K562 (cell line): ENCODE measurements at places on chromosomes 7 and 10.

GRCh38 chr10:4538016-4538415, 288.0 kb upstream of the AKR1E2 start:
- H3K4me3 ChIP-seq, result no peak overlapping the region
- H3K4me1 ChIP-seq, result no peaks in the 10 kb centered on the region
- no peak for DNase-seq
- peaks cover 6% of the 10 kb centered on the region for H3K27me3 ChIP-seq
- H3K27ac ChIP-seq, result no peak overlapping the region

- peaks cover 41% of the 10 kb centered on the region for H3K27me3 ChIP-seq
- no peak overlapping the region for H3K4me3 ChIP-seq
These were observed 29.1 kb downstream of the FOXL3 start for GRCh38 chr7:318878-319661.

DNA sequence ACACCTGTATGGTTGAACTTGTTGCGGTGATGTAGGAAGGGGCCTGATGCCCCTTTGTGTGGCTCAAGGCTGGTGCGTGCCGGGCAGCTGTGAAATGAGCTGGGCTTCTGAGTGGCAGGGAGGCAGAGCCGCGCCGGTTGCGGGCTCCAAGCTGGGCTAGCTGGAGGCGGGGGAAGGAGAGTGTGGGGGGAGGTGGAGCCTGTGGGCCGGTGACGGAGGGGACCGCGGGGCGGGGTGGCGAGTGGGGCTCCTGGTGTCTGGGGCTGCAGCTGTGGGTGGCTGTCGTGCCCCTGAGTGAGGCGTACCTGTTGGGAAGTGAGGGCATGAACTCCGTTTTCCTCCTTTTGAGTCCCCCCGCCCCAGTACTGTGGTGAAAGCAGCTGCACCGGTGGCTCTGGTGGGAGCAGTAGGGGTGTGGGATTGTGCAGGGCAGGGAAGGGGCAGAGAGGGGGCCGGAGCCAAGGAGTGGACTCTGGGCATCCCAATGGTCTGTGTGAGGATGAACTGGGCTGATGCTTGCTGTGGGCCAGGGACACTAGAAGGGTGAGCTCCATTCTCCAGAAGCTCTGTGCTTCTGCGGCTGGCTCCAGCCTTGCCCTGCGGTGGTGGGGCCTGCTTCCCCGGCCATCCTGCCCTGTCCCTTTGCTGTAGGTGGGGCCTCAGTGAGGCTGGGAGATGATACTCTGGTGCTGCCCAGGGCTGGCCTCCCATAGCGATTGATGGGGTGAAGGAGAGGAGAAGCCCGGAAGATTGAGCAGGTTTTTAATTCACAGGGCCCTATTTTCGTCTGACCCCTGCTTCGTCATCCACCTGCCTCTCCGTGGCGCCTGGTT, 41.7 kb downstream of the INPP5A start:
- peaks cover 33% of the 10 kb centered on the region for H3K4me1 ChIP-seq
- H3K36me3 ChIP-seq, result no peaks in the 10 kb centered on the region
- H3K27me3 ChIP-seq, result no peaks in the 10 kb centered on the region
- no peak overlapping the region for H3K4me3 ChIP-seq

DNA sequence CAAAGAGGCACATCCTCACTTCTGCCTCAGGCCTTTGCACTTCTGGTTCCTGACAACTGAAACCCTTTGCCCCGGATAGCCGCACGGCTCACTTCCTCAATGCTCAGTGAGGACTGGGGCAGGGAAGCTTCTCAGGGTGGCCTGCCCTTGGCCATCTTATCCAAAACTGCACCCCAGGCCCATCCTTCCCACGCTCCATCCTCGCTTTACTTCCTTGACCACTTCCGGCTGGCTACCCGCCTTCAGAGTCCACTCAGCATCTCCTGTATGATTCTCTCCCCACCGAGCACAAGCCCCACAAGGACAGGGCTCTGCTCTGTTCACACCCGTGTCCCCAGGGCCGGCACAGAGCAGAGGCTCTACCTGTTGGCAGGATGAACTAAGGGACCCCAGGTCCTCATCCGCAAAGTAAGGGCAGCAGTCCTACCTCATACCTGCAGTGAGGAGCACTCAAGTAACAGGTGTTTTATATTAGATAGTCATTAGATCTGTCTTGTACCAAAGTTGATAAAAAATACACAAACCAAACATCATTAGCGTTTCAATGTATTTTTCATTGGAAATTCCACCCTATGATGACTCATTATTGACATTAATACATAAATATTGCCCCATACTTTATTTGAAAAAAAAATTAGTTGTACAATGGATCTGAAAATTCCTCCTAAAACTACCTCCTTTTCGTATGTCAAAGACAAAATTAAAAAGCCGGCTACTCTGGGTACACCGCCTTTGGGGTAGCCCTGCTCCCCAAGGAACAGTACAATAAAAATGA, 35.0 kb downstream of the GNA12 start:
- H3K27me3 ChIP-seq, result no peaks in the 10 kb centered on the region
- H3K4me1 ChIP-seq, result peaks cover 15% of the 10 kb centered on the region; the same call in 2 of the 3 replicates
- peak; percentile 29 for DNase-seq
- no peak overlapping the region for H3K27ac ChIP-seq
- H3K4me3 ChIP-seq, result no peak overlapping the region

- no peak overlapping the region for H3K4me3 ChIP-seq
- H3K27me3 ChIP-seq, result no peaks in the 10 kb centered on the region
- H3K27ac ChIP-seq, result no peak overlapping the region
- peaks cover 4% of the 10 kb centered on the region; the same call in 1 of the 3 replicates for H3K36me3 ChIP-seq
- DNase-seq, result no peak
- H3K4me1 ChIP-seq, result peaks cover 15% of the 10 kb centered on the region; the same call in 2 of the 3 replicates
These were observed 38.4 kb downstream of the VSTM4 start for GRCh38 chr10:49076741-49077521.

DNA sequence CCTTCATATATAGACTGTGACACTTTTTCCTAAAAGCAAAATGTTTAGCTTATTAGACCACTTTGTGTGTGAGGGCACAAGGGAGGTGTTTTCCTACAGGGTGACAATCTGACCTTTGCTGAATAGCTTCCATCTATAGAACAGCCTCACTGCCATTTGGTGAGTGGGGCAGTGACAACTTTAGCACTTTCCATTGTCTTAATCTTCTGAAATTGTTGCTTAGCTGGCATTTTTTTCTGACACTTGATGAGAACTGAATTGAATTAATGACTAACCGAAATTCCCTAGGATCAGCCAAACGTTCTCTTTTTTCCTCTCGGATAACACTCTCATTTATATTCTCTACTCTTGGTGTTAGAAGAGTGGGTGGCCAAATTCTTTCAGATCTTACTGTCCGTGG, 30.2 kb downstream of the KDM7A start:
- H3K4me3 ChIP-seq, result no peak overlapping the region
- no peaks in the 10 kb centered on the region for H3K27me3 ChIP-seq
- H3K36me3 ChIP-seq, result no peaks in the 10 kb centered on the region
- peaks cover 4% of the 10 kb centered on the region; the same call in 2 of the 3 replicates for H3K4me1 ChIP-seq
- H3K27ac ChIP-seq, result no peak overlapping the region

- H3K4me1 ChIP-seq, result no peaks in the 10 kb centered on the region
- H3K36me3 ChIP-seq, result no peaks in the 10 kb centered on the region
- no peak overlapping the region for H3K4me3 ChIP-seq
- DNase-seq, result no peak
- no peak overlapping the region for H3K27ac ChIP-seq
These were observed 143.6 kb downstream of the CUBN start for GRCh38 chr10:16986082-16986405.

GRCh38 chr10:99523251-99523773, 9.4 kb upstream of the NKX2-3 start:
- peaks cover 16% of the 10 kb centered on the region; the same call in 2 of the 3 replicates for H3K27me3 ChIP-seq
- H3K4me3 ChIP-seq, result no peak overlapping the region
- no peak overlapping the region for H3K27ac ChIP-seq
- H3K36me3 ChIP-seq, result no peaks in the 10 kb centered on the region
- no peak for DNase-seq

GRCh38 chr10:81042647-81043046, 504.9 kb downstream of the SH2D4B start:
- H3K27ac ChIP-seq, result no peak overlapping the region
- H3K36me3 ChIP-seq, result no peaks in the 10 kb centered on the region
- H3K4me3 ChIP-seq, result no peak overlapping the region
- H3K4me1 ChIP-seq, result no peaks in the 10 kb centered on the region
- no peaks in the 10 kb centered on the region for H3K27me3 ChIP-seq
- DNase-seq, result no peak

- no peak for DNase-seq
- H3K27ac ChIP-seq, result no peak overlapping the region
- H3K4me3 ChIP-seq, result no peak overlapping the region
These were observed 66.1 kb upstream of the STK17A start for GRCh38 chr7:43516581-43517342.

GRCh38 chr7:141452911-141453310, 98.3 kb upstream of the AGK start:
- H3K36me3 ChIP-seq, result no peaks in the 10 kb centered on the region
- no peak overlapping the region for H3K27ac ChIP-seq
- no peak overlapping the region for H3K4me3 ChIP-seq
- DNase-seq, result no peak
- H3K27me3 ChIP-seq, result peaks cover 2% of the 10 kb centered on the region; the same call in 2 of the 3 replicates

DNA sequence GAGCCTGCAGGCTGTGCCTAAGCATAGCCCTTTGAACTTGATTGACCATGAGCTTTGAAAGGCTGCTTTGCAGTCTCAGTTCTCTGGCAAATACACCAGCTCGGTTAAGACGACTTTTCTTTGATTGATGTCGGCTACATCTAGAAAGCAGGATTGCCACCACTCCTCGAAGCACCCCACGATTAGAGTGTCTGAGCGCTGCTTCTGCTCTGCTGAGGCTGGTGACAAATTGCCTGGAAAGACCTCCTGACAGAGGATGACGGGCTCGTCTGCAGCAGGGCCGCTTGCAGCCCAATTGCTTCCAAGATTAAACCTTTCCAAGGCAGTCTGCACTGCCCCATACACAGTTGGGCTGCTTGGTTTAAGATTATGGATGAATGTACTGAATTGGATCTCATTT, 182.0 kb downstream of the CUX1 start:
- no peak overlapping the region for H3K4me3 ChIP-seq
- H3K4me1 ChIP-seq, result no peaks in the 10 kb centered on the region
- 0 out of 3 replicates have a peak, but pooled peaks cover 3% of the 10 kb centered on the region for H3K36me3 ChIP-seq
- no peaks in the 10 kb centered on the region for H3K27me3 ChIP-seq
- no peak for DNase-seq

- no peak overlapping the region for H3K27ac ChIP-seq
- H3K4me1 ChIP-seq, result no peaks in the 10 kb centered on the region
- no peaks in the 10 kb centered on the region for H3K27me3 ChIP-seq
These were observed 349.6 kb downstream of the TFEC start for GRCh38 chr7:115680921-115681320.

DNA sequence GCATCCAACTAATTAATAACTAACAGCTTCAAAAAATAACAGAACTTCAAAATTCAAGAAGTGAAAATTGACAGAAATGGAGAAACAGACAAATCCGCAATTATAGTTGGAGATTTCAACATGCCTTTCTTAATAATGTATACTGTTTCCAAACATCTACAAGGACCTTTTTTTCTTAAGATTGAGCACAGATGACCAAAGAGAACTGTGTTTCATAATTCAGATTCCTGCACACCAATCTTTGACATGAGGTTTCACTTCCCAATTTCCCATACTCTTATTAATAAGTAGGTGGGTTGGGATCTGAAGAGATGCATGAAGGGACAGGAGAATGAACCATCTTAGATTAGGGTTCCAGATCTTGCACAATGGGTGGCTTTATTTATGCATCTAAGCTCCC, 24.9 kb upstream of the GIMAP7 start:
- H3K27ac ChIP-seq, result no peak overlapping the region
- no peaks in the 10 kb centered on the region for H3K4me1 ChIP-seq
- H3K27me3 ChIP-seq, result peaks cover 2% of the 10 kb centered on the region; the same call in 1 of the 3 replicates

DNA sequence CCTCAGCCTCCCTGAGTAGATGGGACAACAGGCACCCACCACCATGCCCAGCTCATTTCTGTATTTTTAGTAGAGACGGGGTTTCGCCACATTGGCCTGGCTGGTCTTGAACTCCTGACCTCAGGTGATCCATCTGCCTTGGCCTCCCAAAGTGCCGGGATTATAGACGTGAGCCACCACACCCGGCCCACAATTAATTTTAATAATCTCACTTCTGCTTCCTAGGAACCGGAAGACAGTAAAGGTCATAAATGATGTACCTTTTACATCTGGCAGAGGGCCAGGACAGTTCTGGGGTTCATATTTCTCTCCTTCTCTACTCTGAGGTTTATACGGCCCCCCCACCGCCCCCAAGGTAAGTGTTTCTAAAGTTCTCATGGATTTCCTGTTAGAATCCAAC, 31.2 kb upstream of the AOAH start:
- H3K36me3 ChIP-seq, result no peaks in the 10 kb centered on the region
- no peak for DNase-seq
- no peaks in the 10 kb centered on the region for H3K4me1 ChIP-seq
- no peak overlapping the region for H3K4me3 ChIP-seq
- H3K27ac ChIP-seq, result no peak overlapping the region
- 0 out of 3 replicates have a peak, but pooled peaks cover 3% of the 10 kb centered on the region for H3K27me3 ChIP-seq

GRCh38 chr10:68192113-68192512, 39.8 kb downstream of the ATOH7 start:
- no peak overlapping the region for H3K27ac ChIP-seq
- H3K27me3 ChIP-seq, result no peaks in the 10 kb centered on the region
- no peak overlapping the region for H3K4me3 ChIP-seq
- no peak for DNase-seq
- no peaks in the 10 kb centered on the region for H3K36me3 ChIP-seq
- H3K4me1 ChIP-seq, result no peaks in the 10 kb centered on the region
